ENCODE measurements at places on chromosomes 6 and 20. TPM values are rescaled to one million over a fixed set of nuclear protein-coding genes. Genes with fewer than 3 reads are reported as not detected.

DNA sequence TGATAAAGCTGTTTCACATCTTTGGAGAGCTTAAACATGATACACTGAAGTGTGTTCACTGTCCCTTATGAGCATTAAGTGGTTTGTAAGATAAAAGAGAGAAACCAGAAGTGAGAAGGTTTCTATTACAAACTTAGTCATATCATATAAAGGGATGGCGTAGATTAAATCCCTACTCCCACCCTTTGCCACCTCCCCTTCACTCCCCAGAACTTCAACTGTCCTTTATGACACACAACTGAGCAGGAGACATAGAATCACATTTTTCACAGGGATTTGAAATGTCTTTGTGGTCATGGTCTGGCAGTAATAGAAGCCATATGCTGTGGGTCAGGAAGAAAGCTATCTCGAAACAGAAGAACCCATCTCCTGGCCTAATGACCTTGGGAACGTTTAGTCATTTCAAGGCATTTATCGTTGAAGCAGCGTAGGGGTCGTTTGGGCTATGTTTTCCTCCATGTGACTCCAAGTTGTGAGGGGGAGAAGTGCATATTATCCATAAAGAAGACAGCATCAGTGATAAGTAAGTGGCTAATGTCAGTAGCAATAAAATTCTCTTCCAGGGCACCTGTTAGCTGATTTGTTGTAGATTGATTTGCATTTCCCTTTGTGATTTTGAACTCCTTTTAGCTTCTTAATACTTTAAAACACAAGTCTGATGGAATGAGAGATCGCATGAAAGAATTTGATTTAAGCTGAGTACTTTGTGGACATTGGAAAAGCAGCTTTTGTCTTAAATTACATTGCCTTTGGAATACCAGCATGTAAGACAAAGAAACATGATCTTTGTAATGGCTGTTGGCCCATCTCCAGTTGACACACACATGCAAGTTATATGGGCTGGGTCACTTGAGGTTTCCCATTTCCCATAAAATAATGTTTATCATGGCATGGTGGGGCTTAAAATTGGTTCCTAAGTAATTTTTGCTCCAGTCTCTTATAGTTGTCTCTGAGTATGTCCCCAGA lies 501.5 kb upstream of the FLRT3 start:
- no peaks in the 10 kb centered on the region for H3K27me3 ChIP-seq
- no peak for DNase-seq
- no peak overlapping the region for H3K4me3 ChIP-seq
- H3K4me1 ChIP-seq = no peaks in the 10 kb centered on the region
- H3K27ac ChIP-seq = no peak overlapping the region

DNA sequence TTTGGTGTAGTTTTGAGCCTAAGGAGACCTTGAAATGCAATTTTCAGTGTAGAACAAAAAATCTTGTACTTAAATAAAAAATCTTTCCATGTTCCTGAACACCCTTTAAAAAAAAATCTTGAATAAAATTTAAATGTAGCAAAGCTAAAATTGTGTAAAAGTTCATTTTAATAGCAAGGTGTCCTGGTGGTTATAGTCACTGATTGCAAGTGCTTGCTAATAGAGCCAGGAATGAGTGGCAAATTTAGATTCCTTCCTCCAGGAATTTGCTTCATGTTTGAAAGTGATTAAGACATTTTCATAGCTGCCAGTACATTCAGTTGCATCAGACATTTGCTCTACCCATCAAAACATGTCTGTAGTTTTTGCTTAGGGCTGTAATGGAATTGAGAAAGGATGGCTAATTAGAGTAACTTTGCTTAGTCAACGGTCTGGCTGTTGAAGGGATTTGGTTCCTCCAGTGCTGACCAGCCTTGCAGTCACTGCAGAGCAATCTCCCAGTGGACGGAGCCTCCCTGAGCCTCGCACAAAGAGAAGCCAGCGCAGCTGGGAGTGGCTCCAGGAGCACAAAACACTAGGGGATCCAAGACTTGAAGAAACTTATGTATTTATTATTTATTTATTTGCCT lies 36.5 kb downstream of the AKAP12 start:
- H3K27me3 ChIP-seq = no peaks in the 10 kb centered on the region
- peak; percentile 67 for DNase-seq
- peaks cover 14% of the 10 kb centered on the region for H3K4me1 ChIP-seq
- H3K27ac ChIP-seq = no peak overlapping the region

GRCh38 chr6:56764081-56764566 lies 121.4 kb upstream of the DST start:
- peak overlapping the region; percentile 8 for H3K27ac ChIP-seq
- H3K4me3 ChIP-seq = no peak overlapping the region
- peak; percentile 27 for DNase-seq
- no peaks in the 10 kb centered on the region for H3K27me3 ChIP-seq
- peaks cover 28% of the 10 kb centered on the region for H3K4me1 ChIP-seq

GRCh38 chr6:112984899-112985298 lies 637.8 kb downstream of the RFPL4B start:
- no peaks in the 10 kb centered on the region for H3K27me3 ChIP-seq
- H3K36me3 ChIP-seq = no peaks in the 10 kb centered on the region
- DNase-seq = no peak
- no peaks in the 10 kb centered on the region for H3K4me1 ChIP-seq
- no peak overlapping the region for H3K4me3 ChIP-seq
- no peak overlapping the region for H3K27ac ChIP-seq

DNA sequence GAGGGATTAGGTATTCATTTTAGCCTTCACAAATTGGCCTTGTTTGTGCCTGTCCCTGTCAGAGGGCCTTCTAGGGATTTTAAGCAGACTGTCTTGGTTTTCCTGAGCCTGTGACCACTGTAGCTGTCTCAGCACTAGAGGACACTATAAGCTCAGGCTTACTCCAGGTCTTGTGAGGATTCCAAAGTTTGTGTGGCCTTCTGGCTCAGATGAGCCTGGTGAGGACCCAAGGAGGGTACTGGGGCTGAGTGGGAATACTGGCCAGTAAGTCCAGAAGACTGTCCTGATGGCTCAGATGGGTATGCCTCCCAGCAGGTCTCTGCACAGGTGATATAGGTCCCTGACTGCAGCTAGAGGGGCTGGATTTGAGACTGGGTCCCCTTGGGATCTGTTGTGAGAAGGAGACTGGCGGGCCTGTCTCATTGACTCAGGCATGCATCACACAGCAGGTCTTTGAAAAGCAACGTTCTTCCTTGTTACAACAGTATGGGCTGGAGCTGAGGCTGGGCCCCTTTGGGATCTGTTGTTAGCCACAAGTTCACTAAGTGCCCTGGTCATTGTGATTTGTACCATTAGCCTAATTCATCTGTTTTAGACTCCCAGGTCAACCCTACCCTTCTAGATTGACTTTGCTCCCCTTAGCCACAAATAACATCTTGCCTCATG lies 26.3 kb upstream of the TFB1M start:
- no peaks in the 10 kb centered on the region for H3K4me1 ChIP-seq
- DNase-seq = peak; percentile 61
- H3K27ac ChIP-seq = no peak overlapping the region
- no peaks in the 10 kb centered on the region for H3K27me3 ChIP-seq
- no peaks in the 10 kb centered on the region for H3K36me3 ChIP-seq

GRCh38 chr6:87420360-87420759 lies 12.6 kb downstream of the CFAP206 start:
- no peaks in the 10 kb centered on the region for H3K4me1 ChIP-seq
- no peak overlapping the region for H3K27ac ChIP-seq
- H3K27me3 ChIP-seq = no peaks in the 10 kb centered on the region
- DNase-seq = no peak

Gene KCNQ2
- total RNA-seq = 39.5 TPM

DNA sequence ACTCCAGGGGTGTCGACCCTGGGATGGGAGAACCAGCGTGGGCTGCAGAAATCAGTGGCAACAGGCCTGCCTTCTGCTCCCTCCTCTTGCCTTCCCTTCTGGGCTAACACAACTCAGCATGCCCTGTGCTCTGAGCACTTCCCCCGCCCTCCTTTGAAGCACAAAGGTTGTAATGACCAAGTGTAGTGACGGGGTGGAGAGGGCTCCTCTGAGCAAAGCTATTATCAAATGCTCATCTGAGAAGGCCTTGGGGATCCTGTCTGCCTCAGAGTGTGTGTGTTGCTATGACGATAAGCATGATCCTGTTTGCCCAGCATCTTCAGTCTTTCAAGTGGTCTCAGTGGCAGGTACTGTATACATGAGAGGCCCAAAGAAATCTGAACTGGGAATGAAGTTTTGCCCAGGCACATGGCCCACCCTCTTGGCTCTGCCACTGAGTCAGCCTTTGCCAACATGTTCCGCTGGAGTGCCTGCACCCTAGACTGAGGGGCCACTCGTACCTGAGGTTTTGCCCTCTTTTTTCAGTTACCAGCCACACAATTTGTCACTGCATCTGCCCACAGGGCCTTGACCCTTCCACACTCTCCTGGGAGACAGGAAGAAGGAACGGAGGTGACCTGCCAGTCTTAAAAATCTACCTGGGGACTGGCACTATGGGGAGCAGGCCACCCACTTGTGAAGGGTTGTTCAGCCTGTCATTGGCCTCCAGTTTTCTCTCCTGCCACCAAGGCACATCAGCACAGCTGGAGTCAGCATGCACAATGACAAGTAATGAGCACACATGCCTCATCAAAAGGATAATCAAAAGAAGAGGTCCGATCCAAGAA lies 74.5 kb downstream of the GFOD1 start:
- no peaks in the 10 kb centered on the region for H3K36me3 ChIP-seq
- H3K4me3 ChIP-seq = no peak overlapping the region
- peak; percentile 10 for DNase-seq
- H3K27me3 ChIP-seq = no peaks in the 10 kb centered on the region
- H3K4me1 ChIP-seq = peaks cover 22% of the 10 kb centered on the region
- no peak overlapping the region for H3K27ac ChIP-seq

Gene RUNX2
- total RNA-seq = 0.09 TPM

DNA sequence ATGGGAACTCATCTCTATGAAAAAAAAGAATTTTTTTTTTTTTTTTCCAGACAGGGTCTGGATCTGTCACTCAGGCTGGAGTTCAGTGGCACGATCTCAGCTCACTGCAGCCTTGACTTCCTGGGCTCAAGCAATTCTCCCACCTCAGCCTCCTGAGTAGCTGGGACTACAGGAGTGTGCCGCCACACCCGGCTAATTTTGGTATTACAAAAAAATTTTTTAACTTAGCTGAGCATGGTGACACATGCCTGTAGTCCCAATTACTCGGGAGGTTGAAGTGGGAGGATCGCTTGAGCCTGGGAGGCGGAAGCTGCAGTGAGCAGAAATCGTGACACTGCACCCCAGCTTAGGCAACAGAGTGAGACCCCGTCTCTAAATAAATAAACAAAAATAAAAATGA lies 7.5 kb downstream of the DEF6 start:
- no peaks in the 10 kb centered on the region for H3K27me3 ChIP-seq
- no peak overlapping the region for H3K27ac ChIP-seq
- peaks cover 3% of the 10 kb centered on the region for H3K4me1 ChIP-seq
